Renal cortical epithelial cell (primary cell): ENCODE measurements at places on chromosomes 7 and 10. TPM values are rescaled to one million over a fixed set of nuclear protein-coding genes. Genes with fewer than 3 reads are reported as not detected.

Gene SMKR1
- total RNA-seq, result 0.65 and 1.0 TPM in 2 replicates

Gene ABCC2
- total RNA-seq, result 0.17 and 0.65 TPM in 2 replicates

Gene CNTNAP2
- total RNA-seq, result 0.25 and 12.9 TPM in 2 replicates

Gene MBL2
- total RNA-seq, result not detected in 2 replicates

Gene NACAD
- total RNA-seq, result 1.0 and 7.4 TPM in 2 replicates

Gene LLCFC1
- not detected in 2 replicates for total RNA-seq

Gene SHTN1
- 11.6 and 35.9 TPM in 2 replicates for total RNA-seq

Gene AGR2
- 18.6 and 29.0 TPM in 2 replicates for total RNA-seq

Gene LRRTM3
- total RNA-seq, result not detected in 2 replicates
